ENCODE measurements at places on chromosomes 3 and 15. TPM values are rescaled to one million over a fixed set of nuclear protein-coding genes. Genes with fewer than 3 reads are reported as not detected.
A peak's percentile ranks its signal among the peaks of the same experiment; 100 is the strongest.

- no peak for DNase-seq
These were observed 6.8 kb downstream of the C3orf80 start for GRCh38 chr3:160232014-160232413.

- DNase-seq: no peak
These were observed 8.7 kb upstream of the CPA3 start for GRCh38 chr3:148856384-148856783.

DNA sequence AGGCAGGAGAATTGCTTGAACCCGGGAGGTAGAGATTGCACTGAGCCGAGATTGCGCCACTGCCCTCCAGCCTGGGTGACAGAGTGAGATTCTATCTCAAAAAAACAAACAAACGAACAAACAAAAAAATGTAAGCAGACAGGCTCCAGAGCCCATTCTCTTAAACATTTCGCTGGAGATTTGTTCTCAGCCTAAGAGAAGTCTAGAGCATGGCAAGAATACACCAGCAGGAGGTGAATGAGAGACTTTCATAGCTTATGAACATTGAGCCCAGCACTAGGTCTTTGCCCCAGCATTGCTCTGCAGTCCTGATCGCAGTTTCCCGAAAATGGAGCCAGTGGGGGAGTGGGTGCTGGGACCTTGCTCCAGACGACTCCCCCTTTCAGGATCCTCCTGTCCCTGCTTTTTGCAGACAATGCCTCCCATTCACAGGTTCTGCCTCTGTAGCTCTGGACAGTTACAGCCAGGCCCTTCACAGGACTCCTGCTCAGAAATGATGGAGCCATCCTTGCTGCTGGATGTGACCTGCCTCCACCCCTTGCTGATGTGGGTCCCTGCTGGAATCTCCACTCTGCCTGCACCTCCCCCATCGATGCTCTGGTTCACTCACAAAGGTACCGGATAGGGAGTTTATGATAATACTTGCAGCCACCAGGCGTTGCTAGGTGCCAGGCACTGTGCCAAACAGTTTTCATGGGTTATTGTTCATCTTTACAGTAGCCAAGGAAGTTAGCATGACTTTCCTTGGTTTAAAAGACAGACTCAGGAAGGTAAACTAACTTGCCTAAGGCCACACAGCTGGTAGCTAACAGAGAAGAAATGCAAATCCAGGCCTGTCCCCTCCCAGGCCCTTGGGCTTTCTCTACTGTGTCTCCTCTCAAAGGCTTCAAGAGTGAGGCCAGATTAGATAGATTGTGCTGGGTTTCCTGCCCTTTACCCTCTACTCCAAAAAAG, 329.7 kb upstream of the TLE3 start:
- DNase-seq: no peak

DNA sequence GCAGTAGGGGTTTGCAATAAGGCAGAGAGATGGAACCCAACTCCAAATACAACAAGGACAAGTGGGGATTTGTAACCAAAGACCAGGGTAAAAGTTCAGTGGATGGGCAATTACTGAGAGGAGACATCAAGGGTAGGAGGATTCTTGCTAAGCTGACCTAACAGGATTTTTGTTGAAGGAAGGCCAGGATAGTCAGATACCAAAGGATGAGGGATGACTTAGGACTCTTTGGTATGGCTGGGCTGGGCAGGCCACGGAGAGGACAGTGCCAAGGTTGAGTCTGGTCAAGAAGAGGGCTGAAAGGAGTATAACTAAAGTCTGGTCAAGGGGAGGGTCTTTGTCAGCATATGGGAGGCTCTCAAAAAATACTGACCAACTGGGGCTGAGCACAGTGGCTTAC, 85.3 kb upstream of the UBE2E2 start:
- DNase-seq: no peak

The CPNE9 gene
- total RNA-seq: 0.54 TPM

The LIPC gene
- total RNA-seq: 0.71 TPM

- no peak for DNase-seq
These were observed 3.3 kb downstream of the ARL6IP5 start for GRCh38 chr3:69088063-69088462.

GRCh38 chr3:160331127-160331937, 67.7 kb downstream of the IFT80 start:
- no peak for DNase-seq

The CCR8 gene
- total RNA-seq: not detected

The TMEM207 gene
- total RNA-seq: not detected

DNA sequence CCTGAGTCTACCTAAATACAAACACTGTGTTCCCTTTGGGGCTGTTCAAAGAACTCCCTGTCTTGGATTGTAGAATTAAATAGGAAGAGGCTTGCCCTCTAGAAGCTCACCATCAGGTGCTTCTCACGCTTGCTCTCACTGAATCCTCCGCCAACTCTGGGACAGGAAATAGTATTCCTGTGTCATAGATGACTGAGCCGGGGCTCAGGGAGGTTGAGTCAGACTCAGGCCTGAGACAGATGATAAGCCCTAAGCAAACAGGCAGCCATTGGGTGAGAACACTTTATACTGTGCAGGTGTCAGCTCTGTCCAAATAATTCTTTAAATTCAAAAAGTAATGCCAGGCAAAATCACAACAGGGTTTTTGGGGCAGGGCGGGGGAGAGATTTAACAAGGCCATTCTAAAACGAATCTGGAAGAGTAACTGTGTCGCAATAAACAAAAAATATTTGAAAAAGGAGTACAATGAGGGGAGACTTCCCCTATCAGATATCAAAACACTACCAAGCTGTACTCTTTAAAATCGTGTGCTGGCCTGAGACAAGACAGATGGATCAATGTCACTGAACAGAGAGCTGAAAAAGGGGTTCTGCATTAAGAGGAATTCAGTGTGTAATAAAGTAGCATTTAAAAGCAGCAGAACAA, 59.0 kb downstream of the EPHB3 start:
- DNase-seq: no peak

GRCh38 chr15:41634072-41634626, 26.1 kb upstream of the MGA start:
- no peak for DNase-seq

The ADAMTS17 gene
- 3.6 TPM for total RNA-seq

The PIK3R4 gene
- 37.9 TPM for total RNA-seq

The AGBL1 gene
- 0.91 TPM for total RNA-seq

DNA sequence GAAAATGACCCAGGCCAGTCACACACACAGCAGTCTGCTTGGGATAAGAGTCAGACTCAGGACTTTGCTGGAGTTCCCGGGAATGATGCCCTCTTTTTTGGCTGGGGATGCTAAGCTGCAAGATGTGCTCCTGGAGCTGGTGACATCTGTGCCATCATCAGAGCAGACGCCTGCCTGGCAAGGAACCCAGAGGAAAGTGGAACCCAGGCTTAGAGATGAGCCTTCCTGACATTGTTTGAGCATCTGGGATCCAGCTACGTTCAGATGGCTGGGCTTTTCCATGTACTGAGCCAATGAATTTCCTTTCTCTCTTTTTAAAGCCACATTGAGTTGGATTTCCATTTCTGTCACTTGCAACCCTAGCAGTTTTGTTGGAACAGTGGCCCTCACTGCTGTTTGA, 53.3 kb downstream of the EBLN2 start:
- no peak for DNase-seq

DNA sequence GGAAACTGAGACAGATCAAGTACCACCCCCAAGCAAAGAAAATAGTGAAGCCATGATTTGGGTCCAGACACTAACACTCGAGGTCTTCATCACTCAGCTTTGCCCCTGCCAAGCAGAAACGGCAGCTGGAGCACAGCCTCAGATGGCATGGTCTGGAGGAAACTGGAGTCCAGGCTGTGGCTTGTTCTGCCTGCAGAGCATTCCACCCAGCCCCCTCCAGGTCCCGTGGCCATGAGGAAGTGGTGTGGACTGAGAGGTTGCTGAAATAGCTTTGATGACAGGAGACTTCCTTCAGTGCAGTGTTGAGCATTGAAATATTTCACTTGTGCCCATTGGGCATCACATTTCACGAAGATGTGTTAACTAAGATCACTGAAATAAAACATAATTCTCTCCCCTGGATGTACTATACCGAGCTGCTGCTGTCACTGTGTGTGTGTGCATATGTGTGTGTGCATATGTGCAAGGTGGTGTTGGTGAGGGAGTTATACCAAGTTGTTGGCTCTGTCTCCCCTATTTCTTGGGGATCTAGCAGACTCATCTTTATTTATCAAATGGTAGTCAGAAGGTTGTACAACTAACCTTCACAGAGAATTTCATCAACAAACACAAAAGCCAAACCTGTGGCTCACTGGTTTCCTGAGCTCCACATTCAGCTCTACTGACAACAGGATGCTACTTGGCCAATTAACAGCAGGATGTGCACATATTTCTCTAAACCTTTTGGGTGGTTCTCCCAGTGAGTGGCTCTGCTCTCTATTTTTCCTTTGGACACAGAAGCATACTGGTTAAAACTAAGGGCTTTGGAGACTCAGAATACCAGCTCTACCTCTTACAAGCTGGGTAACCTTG, 660.1 kb upstream of the CFAP20DC start:
- DNase-seq: peak; percentile 43

The KAT2B gene
- 32.5 TPM for total RNA-seq

- DNase-seq: no peak
These were observed 1078.2 kb downstream of the ZPLD1 start for GRCh38 chr3:103513003-103513402.

The RPP14 gene
- total RNA-seq: 16.7 TPM

- DNase-seq: no peak
These were observed 71.1 kb upstream of the SLC24A5 start for GRCh38 chr15:48049736-48050135.

DNA sequence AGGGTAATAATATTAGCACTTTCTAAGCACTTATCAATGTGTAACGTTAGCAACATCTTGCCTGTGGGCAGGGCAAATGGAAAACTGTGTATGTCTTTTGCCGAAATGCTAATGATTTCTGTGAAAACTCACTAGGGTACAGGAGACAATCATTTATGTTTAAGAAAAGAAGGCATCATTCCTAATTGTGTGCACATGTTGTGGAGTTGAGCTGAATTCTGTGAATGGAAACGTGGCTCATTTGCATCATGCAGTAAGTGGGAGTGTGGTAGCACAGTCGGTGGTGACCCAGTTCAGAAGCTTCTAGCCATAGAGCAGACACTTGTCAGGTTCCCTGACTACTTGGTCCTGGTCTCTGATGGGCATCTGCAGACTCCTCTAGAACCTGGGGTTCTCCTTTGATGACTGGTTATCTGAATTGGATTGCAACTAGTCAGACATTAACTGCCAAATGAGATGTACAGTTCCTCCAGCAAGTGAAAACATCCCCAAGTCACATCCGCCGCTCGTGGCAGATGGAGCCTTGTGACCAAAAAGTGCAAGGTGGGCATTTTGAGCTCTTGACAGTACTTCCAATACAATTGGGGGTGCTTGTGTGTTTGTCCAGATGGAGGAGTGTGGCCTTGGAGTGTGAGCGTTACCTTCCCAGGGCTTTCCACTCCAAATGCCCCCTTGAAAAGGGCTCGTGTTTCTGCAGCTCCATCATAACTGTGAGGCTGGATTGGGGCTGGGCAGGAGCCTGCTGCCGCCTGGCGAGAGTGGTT, 21.5 kb downstream of the MRPS25 start:
- no peak for DNase-seq

DNA sequence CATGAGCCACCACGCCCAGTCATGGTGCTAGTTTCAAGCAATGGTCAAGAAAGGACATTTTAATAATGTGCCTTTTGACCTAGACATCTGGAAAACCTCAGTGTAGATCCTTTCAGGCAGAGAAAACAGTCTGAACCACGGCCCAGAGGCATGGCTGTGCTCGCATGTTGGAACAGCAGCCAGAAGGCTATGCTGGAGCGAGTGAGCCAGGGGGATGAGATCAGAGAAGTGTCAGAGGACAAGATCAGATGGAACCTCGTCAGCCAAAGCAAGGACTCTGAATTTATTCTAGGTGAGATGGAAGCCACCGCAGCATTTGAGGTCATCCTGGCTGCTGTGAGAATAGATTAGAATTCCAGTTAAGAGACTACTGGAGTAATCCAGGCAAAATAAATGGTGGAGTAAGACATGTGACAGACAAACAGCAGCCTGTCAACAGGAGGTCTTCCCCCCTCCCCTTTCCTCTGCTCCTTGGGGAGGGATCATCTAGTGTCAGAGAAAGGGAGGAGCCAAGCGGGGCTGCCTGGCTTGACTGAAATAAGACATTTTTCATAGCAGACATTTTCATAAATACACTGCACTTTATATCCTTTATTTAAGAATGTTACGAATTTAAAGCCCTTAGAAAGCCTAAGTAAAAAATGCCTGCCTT, 40.4 kb upstream of the ACKR4 start:
- peak; percentile 49 for DNase-seq

GRCh38 chr3:120114376-120114775, 20.1 kb upstream of the GSK3B start:
- no peak for DNase-seq

GRCh38 chr3:139534992-139535879, 4.3 kb downstream of the RBP1 start:
- DNase-seq: no peak

The SYNPR gene
- total RNA-seq: not detected

- no peak for DNase-seq
These were observed 15.7 kb downstream of the GOLIM4 start for GRCh38 chr3:168080022-168080421.

GRCh38 chr3:108602935-108603294, 13.4 kb downstream of the DZIP3 start:
- no peak for DNase-seq

DNA sequence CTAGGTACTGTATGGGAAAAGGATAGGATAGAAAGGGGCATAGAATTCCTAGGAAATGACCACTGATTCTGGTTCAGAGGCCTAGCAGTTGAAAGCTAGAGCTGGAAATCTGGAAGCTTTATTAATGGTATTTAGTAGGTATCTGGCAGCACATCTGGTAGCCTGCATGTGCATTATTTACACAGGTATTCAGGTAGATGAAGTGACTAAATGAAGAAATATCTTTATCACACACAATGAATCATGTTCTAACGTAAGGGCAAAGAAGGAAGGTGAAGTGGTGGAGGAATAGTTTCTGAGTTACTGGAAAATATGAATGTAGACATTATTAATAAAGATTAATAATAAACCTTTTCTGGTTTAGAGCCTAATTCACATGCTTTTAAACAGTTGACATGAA, 119.9 kb downstream of the MBNL1 start:
- no peak for DNase-seq

The PLCL2 gene
- total RNA-seq: 1.4 TPM

The ARL6IP5 gene
- 28.1 TPM for total RNA-seq

The TEX55 gene
- not detected for total RNA-seq

The FRG2C gene
- not detected for total RNA-seq

The PDHB gene
- 47.2 TPM for total RNA-seq

DNA sequence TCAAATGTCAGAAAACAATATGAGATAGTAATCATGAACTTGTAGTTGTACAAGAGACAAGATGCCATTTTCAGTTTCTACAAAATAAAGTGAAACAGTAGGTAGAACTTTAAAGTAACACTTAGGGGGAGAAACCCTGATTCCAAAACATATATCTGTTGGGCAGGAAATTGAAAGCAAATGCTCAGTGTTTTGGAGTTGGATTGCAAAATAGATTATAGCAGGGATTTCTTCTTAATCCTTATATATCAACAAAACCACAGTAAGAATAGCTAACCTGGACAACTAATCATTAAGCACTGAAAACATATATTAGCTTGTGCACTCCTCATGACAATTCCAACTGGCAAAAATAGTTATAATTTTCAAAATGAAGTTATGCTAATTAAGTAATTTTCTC, 46.9 kb downstream of the COMMD2 start:
- no peak for DNase-seq

- no peak for DNase-seq
These were observed 86.9 kb upstream of the RASGRP1 start for GRCh38 chr15:38651328-38652038.
